Dermis blood vessel endothelial cell (primary cell): ENCODE measurements at places on chromosomes 13 and 19. TPM values are rescaled to one million over a fixed set of nuclear protein-coding genes. Genes with fewer than 3 reads are reported as not detected.

The CLIP3 gene
- total RNA-seq, result 6.7 and 7.8 TPM in 2 replicates

The TEX26 gene
- total RNA-seq, result not detected in 2 replicates

The CDX2 gene
- total RNA-seq, result not detected in 2 replicates

The FZR1 gene
- total RNA-seq, result 36.1 and 66.7 TPM in 2 replicates

The SLC25A42 gene
- total RNA-seq, result 4.4 and 4.5 TPM in 2 replicates

The MIA gene
- 0.68 TPM in 1 of 2 replicates, not detected in the other for total RNA-seq

The RFX2 gene
- 4.4 and 5.0 TPM in 2 replicates for total RNA-seq

The NFIX gene
- 12.6 and 23.7 TPM in 2 replicates for total RNA-seq

The SERPINE3 gene
- total RNA-seq, result 0.09 TPM in 1 of 2 replicates, not detected in the other

The ZNF317 gene
- total RNA-seq, result 15.0 and 17.6 TPM in 2 replicates

The PSG11 gene
- total RNA-seq, result not detected in 2 replicates

The LILRB5 gene
- not detected in 2 replicates for total RNA-seq

The SSC5D gene
- total RNA-seq, result 0.19 and 0.51 TPM in 2 replicates

The JAK3 gene
- total RNA-seq, result 3.2 and 4.1 TPM in 2 replicates

The S1PR5 gene
- total RNA-seq, result under 0.01 TPM in 1 of 2 replicates, not detected in the other

The DGKH gene
- total RNA-seq, result 23.7 and 34.2 TPM in 2 replicates
